ENCODE measurements at places on chromosomes 3 and 15.

- DNase-seq = no peak
These were observed 143.8 kb downstream of the GMNC start for GRCh38 chr3:190718671-190719070.

DNA sequence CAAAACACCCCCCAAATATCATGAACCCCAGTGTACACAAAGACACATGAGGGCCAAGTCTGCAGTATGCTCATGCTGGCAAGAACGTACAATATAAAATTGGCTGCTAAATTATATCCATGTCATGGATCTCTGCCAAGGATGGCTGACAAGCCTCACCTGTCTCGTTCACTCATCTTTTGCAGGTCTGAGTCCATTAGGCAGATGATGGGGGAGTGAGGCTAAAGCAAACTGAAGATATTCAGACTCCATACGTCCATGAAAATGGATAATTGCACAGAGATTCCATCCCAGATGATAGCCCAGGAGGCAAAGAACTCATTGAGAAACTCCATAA lies 122.3 kb upstream of the PTPRG start:
- no peak for DNase-seq

DNA sequence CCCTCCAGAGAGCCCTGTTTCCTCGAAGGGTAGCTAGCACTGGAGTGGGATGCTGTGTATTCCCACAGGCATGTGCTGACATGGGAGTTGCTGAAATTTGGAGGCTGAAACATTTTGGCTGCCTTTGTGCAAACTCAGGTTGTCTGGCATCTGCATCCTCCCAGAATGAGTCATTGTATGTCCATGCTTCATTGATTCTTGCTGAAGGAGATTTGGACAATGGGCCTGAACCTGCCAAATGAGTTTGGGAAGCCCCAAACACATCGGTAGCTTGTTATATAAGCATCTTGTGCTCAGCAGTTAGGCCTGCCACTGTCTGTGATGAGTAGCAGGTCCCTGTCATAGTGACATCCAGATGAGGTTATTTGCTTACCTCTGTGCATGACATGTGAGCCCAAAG lies 160.0 kb downstream of the IL5RA start:
- no peak for DNase-seq

DNA sequence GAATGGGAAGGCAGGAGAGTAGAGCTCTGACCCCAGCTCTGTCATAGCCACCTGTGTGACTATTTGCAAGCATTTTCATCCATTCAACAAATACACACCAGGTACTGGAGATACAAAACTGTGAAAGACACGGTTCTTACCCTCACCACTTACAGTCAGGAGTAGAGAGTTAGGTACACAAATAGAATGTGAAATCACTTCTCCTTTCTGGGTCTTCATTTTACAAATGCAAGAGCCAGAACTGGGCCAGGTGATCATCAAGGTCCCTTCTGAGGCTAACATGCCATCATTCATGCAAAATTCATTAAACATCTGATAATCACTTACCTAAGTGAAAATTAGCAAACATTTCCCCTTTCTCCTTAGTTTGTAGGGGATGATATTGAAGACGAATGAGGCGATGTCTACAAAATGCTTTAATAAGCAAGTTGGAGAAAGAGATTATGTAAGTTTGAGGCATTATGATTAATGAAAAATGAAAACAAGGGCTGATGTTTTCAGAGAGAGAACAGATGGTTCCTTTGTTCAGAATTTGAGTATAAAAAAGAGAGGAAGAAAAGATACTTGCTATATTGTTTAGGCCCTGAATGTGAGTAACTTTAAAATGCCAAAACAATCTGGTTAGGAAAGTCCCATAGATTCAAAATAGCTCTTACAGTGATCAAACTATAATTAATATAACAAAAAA lies 88.6 kb downstream of the LPP start:
- DNase-seq = no peak

GRCh38 chr15:94934440-94934839 lies 703.1 kb downstream of the MCTP2 start:
- no peak for DNase-seq

- no peak for DNase-seq
These were observed 22.3 kb upstream of the CBLB start for GRCh38 chr3:105891101-105891500.

- DNase-seq = no peak
These were observed 228.4 kb downstream of the KLF13 start for GRCh38 chr15:31555022-31555421.

GRCh38 chr15:86653344-86654197 lies 573.9 kb downstream of the AGBL1 start:
- DNase-seq = no peak

DNA sequence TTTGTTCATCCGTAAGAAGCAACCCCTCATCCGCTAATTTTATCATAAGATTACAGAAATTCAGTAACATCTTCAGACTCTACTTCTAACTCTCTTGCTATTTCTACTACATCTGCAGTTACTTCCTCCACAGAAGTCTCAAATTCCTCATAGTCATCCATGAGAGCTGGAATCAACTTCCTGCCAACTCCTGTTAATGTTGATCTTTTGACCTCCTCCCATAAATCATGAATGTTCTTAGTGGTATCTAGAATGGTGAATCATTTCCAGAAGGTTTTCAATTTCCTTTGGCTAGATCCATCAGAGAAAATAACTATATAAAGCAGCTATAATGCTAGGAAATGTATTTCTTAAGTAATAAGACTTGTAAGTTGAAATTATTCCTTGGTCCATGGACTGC lies 115.1 kb downstream of the TAFA4 start:
- no peak for DNase-seq

- no peak for DNase-seq
These were observed 90.0 kb downstream of the FSIP1 start for GRCh38 chr15:39692356-39693327.

DNA sequence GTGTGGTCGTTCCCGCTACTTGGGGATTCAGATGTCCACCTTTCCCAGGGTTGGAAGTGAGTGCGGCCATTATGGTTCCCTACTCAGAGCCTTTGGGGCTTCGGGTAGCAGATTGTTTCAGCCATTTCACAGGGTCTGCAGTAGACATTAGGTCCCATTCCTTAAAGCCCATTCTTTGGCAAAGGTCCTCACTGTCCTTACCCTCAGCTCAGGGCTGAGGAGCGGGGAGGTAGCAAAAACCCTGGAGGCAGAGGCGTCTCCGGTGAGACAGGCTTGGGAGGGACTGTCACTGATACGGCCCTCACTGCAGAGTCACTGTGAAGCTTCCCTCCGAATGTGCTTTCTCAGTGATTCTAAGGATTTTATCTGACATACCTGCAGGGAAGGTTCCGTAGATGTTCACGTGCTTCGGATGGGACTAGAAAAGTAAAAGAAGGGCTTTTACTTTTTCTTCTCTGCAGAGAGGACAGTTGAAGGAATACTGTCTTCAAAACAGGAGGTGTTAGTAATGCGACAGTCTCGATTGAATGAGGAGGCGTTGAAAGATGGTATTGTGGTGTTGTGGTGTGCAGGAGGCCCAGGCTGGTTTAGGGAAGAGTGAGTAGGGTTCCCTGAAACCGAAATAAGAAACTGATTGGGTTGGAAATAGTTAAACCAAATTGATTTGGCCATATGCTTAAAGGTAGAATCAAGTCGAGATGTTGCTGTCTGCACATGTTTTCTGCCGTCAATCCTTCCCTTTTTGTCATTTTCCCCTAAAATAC lies 630 bp downstream of the ATP6V1A start:
- DNase-seq = no peak

GRCh38 chr3:44885618-44886017 lies 11.2 kb downstream of the TGM4 start:
- DNase-seq = no peak

DNA sequence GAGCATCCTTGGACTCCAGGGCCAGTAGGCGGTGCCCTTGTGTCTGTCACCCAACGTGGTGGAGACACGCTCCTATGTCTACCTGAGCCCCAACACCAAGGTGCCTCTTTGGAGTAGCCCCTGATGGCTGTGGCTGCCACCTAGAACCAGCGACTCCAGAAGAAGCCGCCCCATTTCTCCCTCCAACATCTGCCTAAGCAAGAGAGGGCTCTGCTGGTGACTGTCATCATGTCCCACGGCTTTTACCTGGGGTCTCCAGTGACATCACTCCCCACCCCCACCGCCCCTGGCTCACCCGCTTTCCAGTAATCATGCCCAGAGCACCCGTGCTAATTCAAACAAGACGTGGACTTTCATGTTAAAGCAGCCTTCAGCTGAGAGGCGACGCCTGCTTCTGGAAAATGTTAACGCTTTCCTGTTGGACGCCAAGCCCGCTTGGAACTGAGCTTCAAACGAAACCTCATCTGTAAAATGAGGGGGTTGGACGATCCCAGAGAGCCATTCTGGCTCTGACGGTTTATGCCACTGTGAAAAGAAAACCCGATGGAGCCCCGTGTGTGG lies 57.0 kb downstream of the ISG20 start:
- no peak for DNase-seq

- no peak for DNase-seq
These were observed 37.2 kb upstream of the THBS1 start for GRCh38 chr15:39543651-39544050.

DNA sequence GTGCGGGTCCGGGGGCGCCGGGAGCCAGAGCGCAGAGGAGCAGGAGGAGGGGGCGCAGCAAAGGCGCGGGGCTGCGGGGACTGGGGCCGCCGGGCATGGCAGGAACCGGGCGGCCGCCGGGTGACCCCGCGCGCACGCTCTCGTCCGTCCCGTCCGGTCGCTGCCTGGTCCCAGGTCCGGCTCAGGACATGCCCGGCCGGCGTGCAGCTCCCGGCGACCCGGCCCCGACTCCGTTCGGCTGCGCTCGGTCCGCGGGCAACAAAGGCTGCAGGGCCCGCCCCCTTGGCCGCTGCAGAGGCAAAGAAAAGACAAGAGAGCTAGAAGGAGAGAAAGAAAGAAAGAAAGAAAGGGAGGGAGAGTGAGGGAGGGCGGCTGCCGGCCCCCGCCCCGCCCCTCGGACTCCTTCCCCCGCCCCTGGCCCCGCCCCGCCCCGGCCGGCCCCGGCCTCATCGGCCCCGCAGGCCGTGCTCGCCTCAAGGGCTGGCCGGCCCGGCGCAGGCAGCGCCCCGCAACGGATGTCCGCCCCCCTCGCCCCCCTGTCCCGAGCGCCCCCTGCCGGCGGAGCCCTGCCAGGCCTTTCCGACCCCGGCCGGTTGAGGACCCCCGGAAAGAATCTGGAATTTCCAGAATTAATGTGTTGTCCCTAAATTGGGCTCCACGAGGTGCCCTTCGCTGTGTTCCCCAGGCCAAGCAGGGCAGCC lies at the start of gene ADAMTS7:
Gene ADAMTS7, minus strand, starts transcription at position 341 of the 701 bp plus-strand sequence. Its CDS starts 244 bp downstream, at position 97.
- no peak for DNase-seq

DNA sequence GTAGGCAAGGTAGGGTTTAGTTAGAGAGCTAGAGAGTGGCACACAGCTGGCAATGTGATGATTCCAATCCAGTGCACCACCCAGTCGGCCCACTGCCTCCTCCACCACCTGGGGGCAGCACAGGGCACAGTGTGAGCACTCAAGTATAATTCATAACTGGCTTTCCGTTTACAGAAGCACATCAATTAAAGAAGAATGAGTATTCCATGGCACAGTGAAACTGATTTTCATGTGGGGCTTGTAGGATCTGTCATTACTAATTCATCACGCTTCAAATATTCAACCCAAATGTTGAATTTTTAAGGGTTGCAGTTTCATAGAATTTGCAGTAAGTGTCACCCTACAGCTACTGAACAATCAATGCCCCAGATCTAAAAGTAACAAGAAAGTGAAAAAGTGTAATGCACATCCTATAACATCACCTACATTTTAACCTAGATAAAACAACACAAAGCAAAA lies 149.9 kb downstream of the IGSF11 start:
- no peak for DNase-seq

DNA sequence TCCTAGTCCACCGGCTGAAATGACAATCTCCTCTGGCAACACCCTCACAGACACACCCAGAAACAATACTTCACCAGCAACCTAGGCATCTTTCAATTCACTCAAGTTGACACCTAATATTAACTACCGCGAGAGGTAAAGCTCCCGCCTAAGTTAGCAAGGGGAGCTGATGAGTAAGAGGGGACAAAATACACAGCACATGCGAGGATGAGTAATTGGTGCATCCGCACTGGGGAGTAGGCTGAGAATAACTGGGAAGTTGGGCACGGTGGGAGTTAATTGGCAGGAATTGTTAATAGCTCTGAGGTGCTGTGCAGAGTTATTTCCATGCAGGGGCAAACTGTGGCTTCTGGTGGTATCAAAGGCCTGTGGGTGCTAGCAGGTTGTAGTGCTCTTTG lies 14.5 kb upstream of the PLD1 start:
- DNase-seq = no peak

DNA sequence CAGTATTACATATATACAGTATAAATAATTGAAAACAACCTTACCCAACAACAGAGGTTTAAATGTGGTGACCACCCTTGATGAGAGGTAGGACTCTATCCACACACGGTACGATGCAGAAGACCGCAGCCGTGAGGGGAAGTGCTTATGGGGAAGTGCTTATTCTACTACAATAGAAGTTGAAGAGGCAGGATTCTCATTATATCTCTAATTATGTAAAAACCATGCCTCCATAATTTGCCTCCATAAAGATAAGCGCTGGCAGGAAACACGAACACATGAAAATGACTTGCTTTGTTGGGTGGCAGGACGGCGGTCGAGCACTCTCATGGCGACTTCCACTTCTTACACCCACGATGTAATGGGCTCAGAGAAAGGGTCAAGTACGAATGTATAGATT lies 7.2 kb upstream of the MUC13 start:
- DNase-seq = no peak

- DNase-seq = no peak
These were observed 18.8 kb upstream of the NRROS start for GRCh38 chr3:196620684-196621083.

GRCh38 chr3:157405457-157405856 lies 31.2 kb upstream of the PTX3 start:
- DNase-seq = no peak

DNA sequence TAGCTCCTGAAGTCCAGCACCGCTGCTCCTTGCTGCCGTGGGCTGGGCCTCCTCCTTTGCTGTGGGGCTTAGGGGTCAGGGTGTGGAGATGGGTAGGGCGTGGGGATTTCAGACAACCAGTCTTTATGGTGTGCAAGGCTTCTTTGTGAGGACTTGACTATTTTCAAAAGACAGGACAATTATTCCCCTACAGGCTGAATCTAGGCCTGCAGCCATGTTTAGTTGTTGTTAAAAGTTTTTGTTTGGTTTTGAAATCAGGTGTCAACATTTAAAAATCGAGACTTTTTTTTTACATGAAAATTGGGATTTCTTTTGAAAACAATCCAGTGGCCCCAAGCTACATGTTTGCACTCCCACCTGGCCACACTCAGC lies 10.6 kb downstream of the RPL32 start:
- no peak for DNase-seq

DNA sequence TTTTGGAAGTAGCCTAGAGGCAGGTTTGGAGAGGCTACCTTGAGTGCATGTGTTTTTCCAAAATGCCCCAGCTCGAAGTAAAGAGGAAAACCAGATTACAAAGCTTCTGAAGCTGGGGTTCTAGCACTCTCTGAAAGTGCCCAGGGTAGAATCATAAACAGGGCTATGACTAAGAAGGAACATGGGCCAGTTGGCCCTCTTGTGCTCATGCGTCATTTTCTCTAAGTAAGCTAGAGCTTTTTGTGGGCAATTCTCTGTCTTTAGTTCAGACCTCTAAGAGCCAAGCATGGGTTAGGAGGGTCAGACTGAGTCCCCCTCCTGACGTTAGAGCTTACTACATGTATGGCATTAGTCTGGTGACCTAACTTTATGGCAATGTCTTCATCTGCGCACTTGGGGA lies 129.5 kb upstream of the UMPS start:
- DNase-seq = no peak

GRCh38 chr3:140850210-140850955 lies 91.3 kb upstream of the SLC25A36 start:
- no peak for DNase-seq

GRCh38 chr15:65937054-65937453 lies 67.8 kb downstream of the RAB11A start:
- no peak for DNase-seq

GRCh38 chr3:134955874-134956273 lies 160.8 kb downstream of the EPHB1 start:
- DNase-seq = no peak
